GM23338 (cell line): ENCODE measurements at places on chromosomes 4 and X. TPM values are rescaled to one million over a fixed set of nuclear protein-coding genes. Genes with fewer than 3 reads are reported as not detected.
A peak's percentile ranks its signal among the peaks of the same experiment; 100 is the strongest.

- peak; percentile 43 for DNase-seq
- no peak overlapping the region for H3K27ac ChIP-seq
- no peak overlapping the region for H3K4me3 ChIP-seq
- H3K4me1 ChIP-seq = peaks cover 18% of the 10 kb centered on the region
- H3K36me3 ChIP-seq = no peaks in the 10 kb centered on the region
Measured at GRCh38 chr4:150235317-150235716, 157.1 kb downstream of the DCLK2 start.

IL21 gene
- not detected in 2 replicates for total RNA-seq

- H3K36me3 ChIP-seq = no peaks in the 10 kb centered on the region
- H3K4me1 ChIP-seq = no peaks in the 10 kb centered on the region
- no peak overlapping the region for H3K4me3 ChIP-seq
- no peak overlapping the region for H3K27ac ChIP-seq
Measured at GRCh38 chrX:119004920-119005524, 30.6 kb downstream of the LONRF3 start.

GRCh38 chrX:106510713-106511403 is 100.9 kb upstream of the RADX start:
- H3K27ac ChIP-seq = no peak overlapping the region
- H3K4me1 ChIP-seq = peaks cover 4% of the 10 kb centered on the region; the same call in 1 of the 2 replicates
- H3K36me3 ChIP-seq = no peaks in the 10 kb centered on the region
- DNase-seq = no peak

DNA sequence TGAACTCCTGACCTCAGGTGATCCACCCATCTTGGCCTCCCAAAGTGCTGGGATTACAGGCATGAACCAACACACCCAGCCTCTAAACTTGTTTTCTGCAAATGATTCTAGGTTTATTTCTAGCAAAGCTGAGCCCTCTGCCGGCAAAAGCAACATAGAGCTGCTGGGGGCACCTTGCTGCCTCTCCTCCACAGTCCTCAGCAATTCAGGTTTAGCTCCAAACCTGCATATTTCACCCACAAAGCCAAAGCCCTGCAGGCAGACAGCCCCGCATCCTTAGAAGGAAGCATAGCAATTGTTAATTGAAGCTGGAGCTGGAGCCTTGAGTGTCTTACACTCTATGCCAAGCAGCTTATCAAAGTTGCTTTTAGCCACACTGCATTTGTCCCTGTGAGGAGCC is 24.9 kb upstream of the OCIAD2 start:
- no peaks in the 10 kb centered on the region for H3K4me1 ChIP-seq
- H3K4me3 ChIP-seq = no peak overlapping the region
- no peaks in the 10 kb centered on the region for H3K36me3 ChIP-seq
- no peaks in the 10 kb centered on the region for H3K27me3 ChIP-seq
- DNase-seq = no peak
- no peak overlapping the region for H3K27ac ChIP-seq

CCKAR gene
- not detected in 2 replicates for total RNA-seq

- peak; percentile 20 for DNase-seq
- H3K36me3 ChIP-seq = peaks cover 17% of the 10 kb centered on the region
- no peaks in the 10 kb centered on the region for H3K27me3 ChIP-seq
- H3K27ac ChIP-seq = peak overlapping the region; percentile 77
Measured at GRCh38 chr4:184402740-184403383, 71.5 kb downstream of the IRF2 start.

DNA sequence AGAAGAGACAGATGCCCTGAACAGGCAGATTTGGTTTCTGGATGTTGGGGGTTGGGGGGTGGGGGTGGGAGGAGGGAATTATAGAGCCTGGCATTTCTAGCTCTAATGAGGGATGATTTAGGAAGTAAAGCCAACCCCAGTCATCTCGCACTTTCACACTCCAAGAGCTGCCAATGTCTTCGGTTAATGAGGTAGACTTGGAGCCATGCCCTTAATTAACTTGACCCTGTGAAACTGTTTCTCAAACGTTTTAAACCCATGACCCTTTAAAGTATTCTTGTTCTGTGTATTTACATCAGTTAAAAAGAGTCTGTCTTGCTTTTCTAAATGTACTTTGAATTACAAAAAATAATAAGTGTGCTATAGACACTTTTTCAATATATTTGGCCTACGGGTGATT is 466.9 kb downstream of the FAT4 start:
- no peak for DNase-seq
- H3K4me1 ChIP-seq = no peaks in the 10 kb centered on the region
- H3K27me3 ChIP-seq = no peaks in the 10 kb centered on the region
- H3K27ac ChIP-seq = no peak overlapping the region
- no peak overlapping the region for H3K4me3 ChIP-seq

DNA sequence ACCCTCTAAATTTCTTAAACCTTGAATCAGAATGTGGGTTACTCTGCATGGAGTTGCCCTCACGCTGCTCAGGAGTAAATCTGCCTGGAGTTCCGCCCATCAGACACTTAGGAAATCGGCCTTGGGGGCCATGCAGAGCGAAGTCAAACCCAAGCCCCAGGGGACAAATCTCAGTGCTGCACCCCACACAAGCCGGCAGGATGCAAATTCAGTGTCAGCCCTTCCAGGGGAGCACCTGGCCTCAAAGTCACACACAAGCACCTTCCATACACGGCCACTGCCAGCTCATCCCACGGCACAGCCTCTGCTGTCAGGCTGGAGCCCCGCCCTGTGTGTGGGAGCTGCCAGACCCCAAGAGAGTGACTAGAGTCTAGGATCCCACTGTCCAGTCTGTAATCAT is 27.4 kb downstream of the RNF212 start:
- no peak overlapping the region for H3K27ac ChIP-seq
- no peak for DNase-seq
- H3K27me3 ChIP-seq = no peaks in the 10 kb centered on the region
- H3K36me3 ChIP-seq = no peaks in the 10 kb centered on the region
- no peak overlapping the region for H3K4me3 ChIP-seq
- H3K4me1 ChIP-seq = no peaks in the 10 kb centered on the region
